ENCODE measurements at places on chromosomes 1 and 21.

- no peak for DNase-seq
Measured at GRCh38 chr21:45071078-45071873, 3.1 kb upstream of the ADARB1 start.

- DNase-seq = no peak
Measured at GRCh38 chr1:53736290-53736689, 2.7 kb downstream of the GLIS1 start.

DNA sequence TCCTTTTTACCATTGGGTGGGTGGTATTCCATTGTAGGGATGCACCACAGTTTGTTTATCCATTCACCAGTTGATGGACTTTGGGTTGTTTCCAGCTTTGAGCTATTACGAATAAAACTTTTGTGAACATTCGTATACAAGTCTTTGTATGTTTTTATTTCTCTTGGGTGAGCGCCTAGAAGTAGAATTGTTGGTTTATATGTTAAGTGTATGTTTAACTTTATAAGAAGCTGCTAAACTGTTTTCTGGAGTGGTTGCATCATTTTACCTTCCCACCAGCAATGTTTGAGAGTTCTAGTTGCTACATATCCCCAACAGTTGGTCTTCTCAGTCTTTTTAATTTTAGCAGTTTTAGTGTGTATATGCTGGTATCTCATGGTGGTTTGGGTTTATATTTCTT is 132.5 kb downstream of the PEX14 start:
- no peak for DNase-seq

- DNase-seq = no peak
Measured at GRCh38 chr1:23701996-23702395, 10.4 kb downstream of the RPL11 start.

GRCh38 chr21:39503123-39503762 is 51.5 kb downstream of the SH3BGR start:
- DNase-seq = no peak

- DNase-seq = no peak
Measured at GRCh38 chr21:45511007-45511406, 31.2 kb downstream of the SLC19A1 start.

DNA sequence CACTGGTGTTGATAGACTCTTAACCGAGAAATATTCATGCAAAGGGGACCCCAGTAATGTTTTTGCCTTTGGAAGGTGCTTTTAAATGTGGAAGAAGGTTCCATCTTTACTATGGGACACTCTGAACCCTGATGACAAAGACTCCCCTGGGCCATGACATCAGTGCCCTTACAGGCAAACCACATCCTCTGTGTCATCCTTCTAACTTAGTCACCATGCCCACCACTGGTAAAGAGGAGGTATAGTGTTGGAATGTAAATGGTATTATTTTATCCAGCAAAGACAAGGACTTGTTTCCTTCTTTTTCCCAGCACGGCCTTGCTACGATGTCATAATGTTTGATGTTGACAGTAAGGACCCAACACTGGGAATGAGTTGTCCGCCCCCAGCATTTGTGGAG is 12.6 kb downstream of the METTL13 start:
- no peak for DNase-seq

DNA sequence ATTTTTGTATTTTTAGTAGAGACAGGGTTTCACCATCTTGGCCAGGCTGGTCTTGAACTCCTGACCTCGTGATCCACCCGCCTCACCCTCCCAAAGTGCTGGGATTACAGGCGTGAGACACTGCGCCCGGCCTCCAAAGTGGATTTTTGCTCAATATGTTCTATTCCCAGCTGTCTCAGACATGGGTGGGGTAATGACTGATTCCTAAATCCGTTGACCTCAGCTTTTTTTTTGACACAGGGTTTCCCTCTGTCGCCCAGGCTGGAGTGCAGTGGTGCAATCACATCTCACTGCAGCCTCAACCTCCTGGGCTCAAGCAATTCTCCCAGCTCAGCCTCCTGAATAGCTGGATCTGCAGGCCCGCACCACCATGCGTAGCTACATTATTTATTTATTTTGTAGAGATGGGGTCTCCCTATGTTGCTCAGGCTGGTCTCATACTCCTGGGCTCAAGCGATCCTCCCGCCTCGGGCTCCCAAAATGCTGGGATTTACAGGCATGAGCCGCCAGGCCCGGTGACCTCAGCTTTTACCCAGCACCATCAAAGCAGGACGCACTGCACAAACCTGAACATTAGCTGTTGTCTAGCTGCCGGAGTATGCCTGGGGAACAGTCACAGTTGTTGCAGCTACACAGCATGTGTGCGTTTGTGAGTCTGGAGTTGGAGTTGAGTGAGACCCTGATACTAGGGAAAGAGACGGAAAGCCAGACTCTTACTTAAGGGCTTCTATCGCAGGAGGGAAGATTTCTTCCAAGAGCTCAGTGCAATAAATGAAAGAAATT is 43.7 kb upstream of the PSEN2 start:
- DNase-seq = no peak

GRCh38 chr1:200873116-200873670 is 412 bp downstream of the GPR25 start:
- no peak for DNase-seq

DNA sequence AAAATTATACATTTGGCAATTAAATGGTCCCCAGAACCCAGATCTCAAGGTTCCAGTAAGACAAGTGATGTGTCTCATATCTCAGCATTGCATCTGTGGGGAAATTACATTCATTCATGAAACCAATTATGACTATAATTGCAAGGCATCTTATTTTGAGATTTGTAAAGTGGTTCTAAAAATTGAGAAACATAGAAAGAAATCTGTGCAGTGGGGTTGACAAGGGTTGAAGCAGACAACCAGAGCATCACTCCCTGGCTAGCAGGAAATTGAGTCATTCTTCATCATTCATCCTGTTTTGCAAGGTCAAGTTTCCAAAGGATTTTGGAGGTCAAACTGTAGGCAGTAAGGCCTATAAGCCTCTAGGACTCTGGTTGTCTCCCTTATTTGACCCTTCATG is 25.1 kb upstream of the MROH9 start:
- no peak for DNase-seq

DNA sequence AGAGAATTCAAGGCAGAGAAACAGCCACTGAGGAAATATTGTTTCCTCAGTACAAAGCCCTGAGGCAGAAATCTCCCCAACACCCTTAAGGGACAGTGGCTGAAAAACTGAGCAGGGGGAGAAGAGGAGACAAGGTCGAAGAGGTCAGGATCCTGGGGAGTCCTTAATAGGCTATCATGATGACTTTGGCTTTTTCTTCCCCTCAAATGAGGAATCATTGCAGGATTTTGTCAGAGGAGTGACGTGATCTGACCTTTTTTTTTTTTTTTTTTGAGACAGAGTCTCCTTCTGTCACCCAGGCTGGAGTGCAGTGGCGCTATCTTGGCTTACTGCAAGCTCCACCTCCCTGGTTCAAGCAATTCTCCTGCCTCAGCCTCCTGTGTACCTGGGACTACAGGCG is 10.2 kb downstream of the MAP7D1 start:
- no peak for DNase-seq

- no peak for DNase-seq
Measured at GRCh38 chr1:218995091-218995665, 178.5 kb upstream of the LYPLAL1 start.

- DNase-seq = no peak
Measured at GRCh38 chr1:191256917-191257316, 779.3 kb upstream of the BRINP3 start.

DNA sequence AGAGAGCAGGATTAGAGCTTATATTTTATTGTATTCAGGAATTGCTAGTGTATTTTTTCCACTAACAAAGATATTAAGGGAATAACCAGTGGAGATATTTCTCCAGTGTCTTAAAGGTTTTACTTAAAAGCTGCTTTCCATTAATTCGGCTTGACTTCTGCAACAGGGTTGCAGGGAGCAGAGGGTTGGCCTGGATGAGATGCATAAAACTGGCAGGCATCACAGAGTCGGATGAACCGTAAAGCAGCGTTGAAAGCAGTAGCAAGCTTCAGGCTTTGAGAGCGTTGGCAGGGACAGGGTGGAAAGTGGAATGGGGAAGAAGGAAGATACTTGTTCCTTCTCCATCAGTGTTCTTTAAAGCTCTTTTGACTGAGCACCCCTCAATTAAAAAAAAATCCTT is 237.2 kb downstream of the LMO4 start:
- DNase-seq = no peak

DNA sequence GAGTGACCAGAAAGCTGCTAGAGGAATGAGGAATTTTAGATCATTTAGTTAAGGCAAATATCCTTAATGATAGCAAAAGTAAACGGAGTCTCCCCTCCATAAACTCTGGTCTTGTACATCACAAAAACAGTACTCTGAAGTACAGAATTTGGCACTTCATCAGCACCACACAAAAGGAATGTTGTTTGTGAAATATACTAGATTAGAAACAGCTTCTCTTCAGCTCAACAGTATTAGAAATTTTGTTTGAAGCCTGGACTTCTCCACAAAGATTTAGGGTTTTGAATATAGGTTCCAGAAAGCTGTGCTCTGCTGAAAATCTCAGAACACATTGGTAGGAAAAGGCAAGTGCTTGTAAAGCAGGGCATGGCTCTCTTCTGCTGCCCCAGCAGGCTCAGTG is 135.1 kb upstream of the PTGFR start:
- no peak for DNase-seq

GRCh38 chr1:44275991-44276405 is 62.7 kb downstream of the DMAP1 start:
- peak; percentile 74 for DNase-seq

DNA sequence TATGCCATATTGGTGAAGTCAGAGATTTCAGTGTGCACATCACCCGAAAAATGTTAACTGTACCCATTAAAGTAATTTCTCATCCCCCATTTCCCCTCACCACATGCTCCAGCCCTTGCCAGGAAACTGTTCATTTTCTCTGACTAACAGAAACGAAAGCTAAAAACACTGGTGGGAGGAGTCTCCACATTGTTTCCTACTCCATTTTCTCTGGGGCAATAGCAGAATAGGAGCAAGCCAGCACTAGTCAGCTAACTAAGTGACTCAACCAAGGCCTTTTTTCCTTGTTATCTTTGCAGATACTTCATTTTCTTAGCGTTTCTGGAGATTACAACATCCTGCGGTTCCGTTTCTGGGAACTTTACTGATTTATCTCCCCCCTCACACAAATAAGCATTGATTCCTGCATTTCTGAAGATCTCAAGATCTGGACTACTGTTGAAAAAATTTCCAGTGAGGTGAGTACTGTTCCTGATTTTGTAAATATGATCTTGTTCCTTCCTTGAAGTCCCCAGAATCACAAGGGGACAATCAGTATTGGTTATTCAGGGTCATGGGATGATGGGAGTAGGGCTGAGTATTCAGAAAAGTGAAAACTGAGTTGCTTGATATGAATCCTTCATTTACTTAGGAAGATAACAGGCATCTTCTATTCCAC is at the start of gene IFI16:
TSS of gene IFI16 (plus strand) at position 204 of the 658 bp plus-strand sequence. CDS start 4,774 bp downstream, outside the sequence.
- DNase-seq = peak; percentile 26

- no peak for DNase-seq
Measured at GRCh38 chr21:15908187-15908586, 178.4 kb downstream of the USP25 start.

- DNase-seq = no peak
Measured at GRCh38 chr21:45020629-45021427, 53.6 kb upstream of the ADARB1 start.

DNA sequence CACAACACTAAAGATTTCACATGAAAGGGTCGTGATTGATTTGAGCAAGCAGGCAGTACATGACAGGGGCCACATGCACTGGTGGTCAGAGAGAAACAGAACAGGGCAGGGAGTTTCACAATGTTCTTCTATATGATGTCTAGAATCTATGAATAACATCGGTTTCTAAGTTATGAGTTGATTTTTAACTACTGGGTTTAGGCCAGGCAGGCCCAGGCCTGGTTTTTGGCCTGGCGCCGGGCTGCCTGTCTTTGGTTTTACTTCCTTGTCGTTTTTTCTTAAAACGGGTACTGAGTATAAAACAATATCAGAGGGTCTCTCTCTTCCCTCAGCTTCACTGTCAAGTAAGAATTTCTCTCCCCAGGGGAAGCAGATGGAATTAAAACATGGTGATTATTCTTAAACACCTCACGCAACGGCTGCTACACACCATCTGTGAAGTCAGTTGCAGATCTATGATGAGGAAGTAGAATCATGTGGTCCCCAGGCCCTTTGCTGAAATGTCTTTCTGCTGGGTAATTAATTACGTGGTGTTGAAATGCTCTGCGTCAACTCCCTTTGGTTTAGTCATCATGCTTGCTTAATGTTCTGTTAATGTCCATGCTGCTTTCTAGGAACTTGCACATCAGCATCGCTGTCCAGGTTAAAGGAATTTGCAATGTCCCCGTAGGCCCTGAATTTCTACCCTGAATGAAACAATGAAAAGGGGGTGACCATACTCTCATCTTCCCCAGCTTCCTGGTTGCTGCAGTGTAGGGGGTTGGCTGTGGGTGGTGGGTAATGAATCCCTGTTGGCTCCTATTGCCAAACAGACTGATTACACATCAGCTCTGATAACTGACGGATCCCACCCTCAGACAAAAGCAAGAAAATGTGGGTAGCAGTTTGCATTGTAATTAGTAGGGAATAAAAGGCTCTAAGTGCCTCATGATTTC is 70.3 kb downstream of the SERINC2 start:
- DNase-seq = peak; percentile 15

DNA sequence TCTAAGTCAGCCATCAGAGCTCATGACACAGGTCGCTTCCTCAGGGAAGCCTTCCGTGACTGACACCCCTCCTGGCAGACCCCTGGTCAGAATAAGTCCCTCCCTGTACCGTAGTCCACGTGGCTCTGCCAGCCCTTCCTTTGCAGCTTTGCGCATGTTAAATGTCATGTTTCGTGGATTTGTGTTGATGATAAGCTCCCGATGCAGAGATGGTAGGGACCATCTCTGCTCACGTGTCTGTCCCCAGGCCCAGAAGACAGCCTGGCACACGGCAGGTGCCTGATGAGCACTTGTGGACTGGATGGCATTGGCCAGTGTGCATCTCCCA is 75.9 kb downstream of the DHRS3 start:
- no peak for DNase-seq

DNA sequence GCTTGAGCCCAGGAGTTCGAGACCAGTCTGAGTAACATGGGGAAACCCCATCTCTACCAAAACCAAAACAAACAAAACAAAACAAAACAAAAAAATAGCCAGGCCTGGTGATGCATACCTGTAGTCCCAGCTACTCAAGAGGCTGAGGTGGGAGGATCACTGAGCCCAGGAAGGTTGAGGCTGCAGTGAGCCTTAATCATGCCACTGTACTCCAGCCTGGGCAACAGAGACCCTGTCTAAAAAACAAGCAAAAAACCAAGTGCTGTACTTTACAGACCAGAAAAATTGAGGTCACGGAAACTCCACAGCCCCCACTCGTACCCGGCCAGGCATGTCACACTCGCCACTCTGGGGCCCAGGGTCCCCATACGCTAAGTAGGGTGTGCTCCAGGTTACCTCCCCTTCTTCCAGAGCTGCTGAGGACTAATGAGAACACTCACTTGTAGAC is 22.9 kb downstream of the ATP2B4 start:
- DNase-seq = no peak
